ENCODE measurements at places on chromosomes 7 and 10.

GRCh38 chr10:95394161-95394880 is 103.5 kb upstream of the PDLIM1 start:
- peak; percentile 73 for DNase-seq

- no peak for DNase-seq
These were observed 1.0 kb downstream of the URGCP start for GRCh38 chr7:43905209-43905946.

DNA sequence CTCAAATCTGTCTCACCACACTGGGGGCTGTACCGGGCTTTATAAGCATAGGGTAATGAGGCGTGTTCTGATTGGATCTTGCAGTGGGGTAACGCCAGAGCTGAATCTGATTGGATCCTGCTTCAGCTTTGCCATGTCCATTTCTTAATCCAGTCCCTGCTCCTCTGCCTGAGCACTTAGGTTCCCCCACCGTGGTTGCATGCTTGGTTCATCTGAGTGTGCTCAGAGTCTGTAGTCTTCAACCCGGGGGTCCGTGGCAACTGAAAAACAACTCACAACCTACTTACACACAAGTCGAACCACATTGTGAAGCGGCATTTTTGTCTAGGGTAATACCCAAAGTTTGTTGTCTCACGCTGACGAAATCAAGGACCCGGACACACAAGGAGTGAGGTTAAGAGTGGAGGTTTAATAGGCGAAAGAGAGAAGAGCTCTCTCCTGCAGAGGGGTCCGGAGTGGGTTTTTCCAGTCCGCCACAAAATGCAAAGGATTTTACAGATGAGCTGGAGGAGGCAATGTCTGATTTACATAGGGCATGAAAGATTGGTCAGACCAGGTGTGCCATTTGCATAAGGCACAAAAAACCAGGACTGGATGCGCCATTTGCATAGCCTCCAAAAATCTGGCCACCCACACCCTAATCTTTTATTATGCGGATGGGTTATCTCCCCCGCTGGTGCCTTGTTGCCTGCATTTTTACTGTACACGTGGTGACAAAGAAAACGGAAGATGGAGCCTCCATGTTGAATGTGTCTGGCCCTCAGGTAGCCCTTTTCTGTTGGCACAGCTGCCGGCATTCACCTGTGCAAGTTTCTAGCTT is 641.8 kb upstream of the FOXK1 start:
- no peak for DNase-seq

GRCh38 chr7:80312139-80312661 is 177.6 kb downstream of the GNAI1 start:
- peak; percentile 26 for DNase-seq

GRCh38 chr10:51488766-51489408 is 210.5 kb downstream of the CSTF2T start:
- DNase-seq, result no peak

GRCh38 chr7:157423348-157423747 is 86.5 kb downstream of the DNAJB6 start:
- no peak for DNase-seq

- DNase-seq, result no peak
These were observed 195.1 kb upstream of the AUTS2 start for GRCh38 chr7:69403169-69403568.

DNA sequence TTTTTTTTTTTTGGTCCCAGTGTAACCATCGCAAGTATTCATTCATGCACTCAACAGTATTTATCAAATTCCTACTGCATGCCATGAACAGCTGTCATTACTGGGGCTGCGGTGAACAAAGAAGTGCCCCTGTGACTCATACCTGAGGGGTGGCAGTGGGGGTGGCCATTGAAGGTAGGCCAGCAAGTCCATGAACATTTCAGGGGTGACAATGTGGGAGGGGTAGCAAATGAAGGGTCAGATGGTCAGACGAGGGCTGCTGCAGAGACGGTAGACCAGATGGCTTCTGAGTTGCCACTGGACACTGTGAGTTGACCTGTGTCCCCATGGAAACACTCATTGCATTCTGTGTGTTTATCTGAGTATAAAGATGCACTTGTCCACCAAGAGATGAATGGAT is 92.5 kb upstream of the PITRM1 start:
- DNase-seq, result peak; percentile 44

DNA sequence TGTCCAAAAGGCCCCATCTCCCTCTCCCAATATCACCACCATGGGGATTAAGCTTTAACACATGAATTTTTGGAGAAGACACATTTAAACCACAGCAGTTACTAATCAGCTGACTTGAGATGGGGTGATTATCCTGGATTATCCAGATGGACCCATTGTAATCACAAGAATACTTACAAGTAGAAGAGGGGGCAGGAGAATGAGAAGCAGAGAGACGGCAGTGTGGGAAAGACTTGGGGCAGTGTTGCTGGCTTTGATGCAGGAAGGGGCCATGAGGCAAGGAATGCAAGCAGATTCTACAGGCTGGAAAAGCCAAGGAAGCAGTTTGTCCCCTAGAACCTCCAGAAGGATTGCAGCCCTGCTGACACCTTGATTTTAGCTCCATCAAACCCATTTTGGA is 30.7 kb upstream of the INMT start:
- no peak for DNase-seq

DNA sequence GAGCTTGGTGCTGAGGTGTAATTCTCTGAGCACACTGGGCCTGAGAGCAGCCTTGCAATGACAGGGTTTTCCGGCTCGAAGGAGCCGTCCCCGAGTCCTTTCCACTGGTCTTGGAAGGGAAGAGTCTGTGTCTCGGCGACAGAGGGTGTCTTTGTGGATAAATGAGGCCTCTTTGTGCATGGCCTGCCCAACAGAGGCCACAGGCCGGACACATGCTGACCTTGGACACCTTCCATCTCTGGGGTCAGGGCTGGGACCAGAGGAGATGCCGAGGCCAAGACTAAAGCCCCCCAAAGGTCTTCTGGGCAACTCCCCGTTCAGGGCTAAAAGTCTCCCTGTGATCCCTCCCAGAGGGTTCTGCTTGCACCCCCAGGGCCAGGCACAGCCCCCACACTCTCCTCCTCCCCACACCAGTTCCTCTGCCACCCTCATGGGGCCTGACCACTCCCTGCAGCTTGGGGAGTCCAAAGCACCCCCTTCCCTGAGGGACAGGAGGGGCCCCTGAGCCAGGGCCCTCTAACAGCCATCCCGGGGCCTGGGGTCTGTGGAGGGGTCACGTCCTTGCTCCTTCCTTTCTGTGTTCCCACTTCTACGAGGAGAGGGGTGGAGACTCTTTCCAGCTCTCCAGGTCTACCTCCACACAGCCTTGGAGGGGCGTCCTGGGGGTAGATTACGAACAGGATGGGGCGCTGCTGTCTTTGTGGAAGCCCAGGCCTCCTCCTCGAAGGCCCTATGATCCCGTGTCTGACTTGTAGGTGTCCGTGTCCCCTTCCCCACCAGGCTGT is 130.6 kb upstream of the FAM20C start:
- DNase-seq, result no peak

- no peak for DNase-seq
These were observed 3.7 kb downstream of the GOT1 start for GRCh38 chr10:99426689-99427088.

GRCh38 chr10:45581582-45582385 is 90.8 kb downstream of the ZFAND4 start:
- no peak for DNase-seq

DNA sequence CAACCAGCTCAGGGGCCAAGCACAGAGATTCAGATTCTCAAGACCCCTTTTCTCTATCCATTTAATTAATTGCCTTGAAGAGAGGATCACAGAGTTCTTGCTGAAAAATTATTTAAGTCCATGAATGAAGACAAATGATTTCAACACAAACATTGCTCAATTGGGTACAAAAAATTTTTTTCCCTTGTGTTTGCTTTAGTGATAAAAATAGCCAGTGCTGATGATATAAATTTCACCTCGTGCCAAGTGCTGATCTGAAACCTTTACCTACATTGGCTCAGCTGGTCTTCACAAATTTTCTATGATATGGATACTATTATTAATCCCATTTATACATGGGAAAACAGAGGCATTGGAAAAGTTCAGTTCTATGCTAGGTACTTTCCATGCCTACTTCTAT is 377.1 kb downstream of the NRG3 start:
- DNase-seq, result no peak
